Cerebellar cortex (tissue), 1 donor: ENCODE measurements at places on chromosomes 12 and 14.
A peak's percentile ranks its signal among the peaks of the same experiment; 100 is the strongest.

DNA sequence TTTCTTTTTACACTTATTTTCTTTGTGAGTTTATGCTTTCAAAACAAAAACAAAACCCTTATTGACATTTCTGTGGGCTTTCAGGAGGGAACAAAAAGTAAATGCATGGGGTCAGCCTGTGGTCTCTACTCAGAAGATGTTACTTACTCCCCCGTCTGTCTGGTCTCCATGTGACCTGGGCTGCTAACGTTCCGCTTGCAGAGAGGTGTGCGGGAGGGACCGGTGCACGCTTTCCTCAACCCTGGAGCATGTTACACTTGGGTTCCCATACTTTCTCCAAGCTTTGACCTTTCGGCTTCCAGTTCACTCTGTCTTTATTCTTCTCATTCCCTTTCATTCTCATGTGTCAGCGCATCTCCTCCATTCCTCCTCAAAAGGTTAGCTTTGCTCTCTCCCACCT lies 36.5 kb downstream of the ZC3H14 start:
- no peak for DNase-seq

- peak; percentile 96 for DNase-seq
Measured at GRCh38 chr12:55738123-55739024, 4.5 kb upstream of the GDF11 start.

DNA sequence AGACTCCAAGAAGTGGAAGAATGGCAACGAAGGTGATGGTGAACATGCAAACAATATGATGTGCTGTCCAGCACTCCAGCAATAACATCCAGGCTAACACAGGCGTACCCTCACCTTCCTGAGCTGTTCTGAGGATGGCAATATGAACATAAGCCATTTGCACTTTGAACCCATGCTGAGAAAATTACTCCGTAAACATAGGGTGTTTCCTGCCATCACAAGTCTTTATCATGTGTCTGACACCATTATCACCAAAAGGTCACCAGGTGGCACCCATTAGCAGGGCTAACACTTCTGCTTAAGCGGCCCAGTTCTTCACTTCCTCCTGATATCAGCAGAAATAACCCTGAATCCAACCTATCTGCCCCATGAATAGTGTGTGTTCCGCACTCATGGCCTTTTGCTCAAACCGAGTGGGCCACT lies 482.8 kb downstream of the MED13L start:
- DNase-seq = no peak

- DNase-seq = no peak
Measured at GRCh38 chr14:94675036-94675435, 62.8 kb downstream of the SERPINA3 start.

DNA sequence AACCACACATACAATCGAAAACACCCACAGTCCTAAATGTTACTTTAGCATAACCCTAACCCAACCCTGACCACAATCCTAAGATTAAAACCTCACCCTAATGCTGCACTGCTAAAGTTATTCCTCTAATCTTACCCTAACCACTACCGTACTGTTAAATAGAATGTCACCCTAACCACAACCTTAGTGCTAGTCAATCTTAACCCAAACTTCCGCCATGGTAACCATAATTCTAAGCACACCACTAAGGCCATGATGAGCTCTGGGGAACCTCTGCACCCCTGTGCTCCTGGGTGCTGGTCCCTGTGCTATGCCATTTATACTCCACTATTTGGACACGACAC lies 38.0 kb downstream of the LTBP2 start:
- no peak for DNase-seq

DNA sequence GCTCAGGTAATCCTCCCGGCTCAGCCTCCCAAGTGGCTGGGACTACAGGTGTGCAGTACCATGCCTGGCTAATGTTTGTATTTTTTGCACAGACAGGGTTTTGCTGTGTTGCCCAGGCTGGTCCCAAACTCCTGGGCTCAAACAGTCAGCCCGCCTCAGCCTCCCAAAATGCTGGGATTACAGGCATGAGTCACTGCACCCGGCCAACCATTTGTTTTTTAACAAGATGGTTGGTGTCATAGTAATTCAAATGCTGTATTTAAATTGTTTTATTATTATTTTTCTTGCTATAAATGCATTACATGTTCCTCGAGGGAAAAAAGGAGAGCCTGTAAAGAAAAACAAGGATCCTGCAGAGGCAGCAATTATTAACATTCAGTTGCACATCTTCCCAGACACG lies 83.9 kb downstream of the EP400 start:
- DNase-seq = no peak

- no peak for DNase-seq
Measured at GRCh38 chr12:29582146-29582545, 84.7 kb upstream of the OVCH1 start.

- no peak for DNase-seq
Measured at GRCh38 chr12:10142976-10143589, 13.1 kb upstream of the CLEC7A start.

DNA sequence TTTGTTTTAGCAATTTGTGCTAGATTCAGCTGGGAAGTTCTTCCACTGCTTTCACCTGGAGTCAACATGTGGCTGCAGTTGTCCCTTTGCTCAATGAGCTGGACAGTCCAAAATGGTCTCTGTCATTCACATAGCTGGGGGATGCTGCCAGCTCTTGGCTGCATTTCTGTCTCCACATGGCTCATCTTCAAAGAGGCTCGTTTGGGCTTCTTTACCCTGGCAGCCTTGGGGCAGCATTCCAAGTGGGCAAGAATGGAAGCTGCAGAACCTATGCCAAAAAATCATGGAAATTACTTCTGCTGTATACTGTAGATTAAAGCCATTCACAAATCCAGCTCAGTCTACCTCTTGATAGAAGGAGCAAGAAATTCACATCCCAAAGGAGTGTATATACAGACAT lies 199.1 kb downstream of the SLC5A8 start:
- no peak for DNase-seq

GRCh38 chr12:123813349-123813748 lies 51.2 kb downstream of the DNAH10 start:
- DNase-seq = no peak

DNA sequence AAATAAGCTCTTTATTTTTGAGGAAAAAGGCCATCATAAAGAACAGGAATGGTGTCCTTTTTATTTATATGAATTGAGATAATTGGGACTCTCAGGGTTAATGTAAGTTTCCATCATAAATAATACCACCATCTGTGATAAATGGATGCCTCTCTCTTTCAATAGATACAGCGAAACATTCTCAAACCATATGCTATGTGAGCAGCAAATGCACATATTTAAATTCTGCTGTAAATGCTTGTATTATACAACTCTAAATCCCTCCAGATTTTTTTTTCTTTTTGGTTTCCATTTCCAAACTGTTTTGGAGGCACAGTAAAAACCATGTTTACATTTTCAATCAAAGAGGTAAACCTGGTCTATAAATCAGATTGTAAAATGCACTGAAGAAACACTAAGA lies 132.3 kb downstream of the TMEM132C start:
- DNase-seq = no peak

- no peak for DNase-seq
Measured at GRCh38 chr14:22553445-22553844, 35.6 kb downstream of the DAD1 start.

- DNase-seq = no peak
Measured at GRCh38 chr14:71094722-71095121, 187.5 kb downstream of the PCNX1 start.

GRCh38 chr14:92121207-92121669 lies 268 bp downstream of the NDUFB1 start:
- DNase-seq = peak; percentile 59

- DNase-seq = no peak
Measured at GRCh38 chr14:100889641-100890040, 13.9 kb downstream of the RTL1 start.

GRCh38 chr12:21949036-21949435 lies 7.8 kb upstream of the ABCC9 start:
- no peak for DNase-seq

- no peak for DNase-seq
Measured at GRCh38 chr14:30728471-30728870, 106.4 kb downstream of the SCFD1 start.

DNA sequence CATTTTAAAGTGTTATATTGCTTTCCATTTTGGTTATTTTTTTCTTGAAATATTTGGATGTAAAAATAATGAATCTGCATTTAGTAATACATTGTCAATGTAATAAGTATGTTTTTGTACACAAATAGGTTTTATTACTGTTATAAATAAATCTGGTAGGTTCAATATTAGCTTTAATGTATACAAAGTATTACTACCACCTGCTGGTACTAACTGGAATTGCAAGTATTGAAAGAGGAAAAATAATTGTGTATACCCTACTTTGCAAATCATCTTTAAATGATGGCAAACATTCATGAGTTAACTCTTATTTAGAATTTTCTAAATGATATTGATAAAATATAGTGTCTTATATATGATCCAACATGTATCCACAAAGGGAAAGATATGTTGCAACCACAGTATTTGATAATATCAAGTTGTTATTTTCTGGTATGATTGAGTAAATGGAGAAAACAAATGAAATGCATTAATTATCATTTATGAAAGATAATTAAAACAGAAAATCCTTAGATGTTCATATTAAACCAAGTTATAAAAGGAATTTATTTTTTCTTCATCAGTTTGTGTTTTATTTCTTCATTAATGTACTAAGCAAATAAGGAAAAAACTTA lies 3.2 kb downstream of the OR4K2 start:
- DNase-seq = peak; percentile 48
